ENCODE measurements at places on chromosomes 4 and X.

- no peak for DNase-seq
Measured at GRCh38 chr4:6349896-6350603, 80.4 kb downstream of the WFS1 start.

DNA sequence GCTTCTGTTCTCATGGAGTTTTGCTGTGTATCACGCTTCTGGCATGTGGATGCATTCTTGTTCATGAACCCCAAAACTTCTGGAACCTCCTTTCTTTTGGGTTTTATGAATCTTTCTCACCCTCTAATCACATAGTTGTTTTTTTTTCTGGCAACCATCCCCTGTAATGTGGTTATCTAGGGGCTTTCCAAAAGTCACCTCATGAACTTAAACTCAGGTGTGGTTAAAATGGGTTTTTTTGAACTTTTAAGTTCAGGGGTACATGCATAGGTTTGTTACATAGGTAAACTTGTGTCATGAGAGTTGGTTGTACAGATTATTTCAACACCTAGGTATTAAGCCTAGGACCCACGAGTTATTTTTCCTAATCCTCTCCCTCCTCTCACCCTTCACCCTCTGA, 1099.4 kb upstream of the SLIT2 start:
- DNase-seq: no peak

DNA sequence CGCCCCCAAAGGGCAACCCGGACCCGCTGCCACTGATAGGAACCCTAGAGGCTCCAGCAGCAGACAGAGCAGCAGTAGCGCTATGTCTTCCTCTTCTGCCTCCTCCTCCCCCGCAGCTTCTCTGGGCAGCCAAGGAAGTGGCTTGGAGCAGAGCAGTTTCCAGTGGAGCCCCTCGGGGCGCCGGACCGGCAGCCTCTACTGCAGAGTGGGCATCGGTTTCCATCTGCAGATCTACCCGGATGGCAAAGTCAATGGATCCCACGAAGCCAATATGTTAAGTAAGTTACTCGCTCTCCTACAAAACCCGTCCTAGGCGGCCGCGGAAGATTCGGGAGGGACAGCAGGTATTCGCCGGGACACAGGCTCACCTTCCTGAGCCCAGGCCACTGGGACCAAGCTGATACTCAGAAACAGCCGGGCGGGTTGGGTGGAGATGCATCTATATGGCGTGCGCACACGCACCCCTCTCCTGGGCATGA, 477 bp downstream of the FGF5 start:
- DNase-seq: no peak

DNA sequence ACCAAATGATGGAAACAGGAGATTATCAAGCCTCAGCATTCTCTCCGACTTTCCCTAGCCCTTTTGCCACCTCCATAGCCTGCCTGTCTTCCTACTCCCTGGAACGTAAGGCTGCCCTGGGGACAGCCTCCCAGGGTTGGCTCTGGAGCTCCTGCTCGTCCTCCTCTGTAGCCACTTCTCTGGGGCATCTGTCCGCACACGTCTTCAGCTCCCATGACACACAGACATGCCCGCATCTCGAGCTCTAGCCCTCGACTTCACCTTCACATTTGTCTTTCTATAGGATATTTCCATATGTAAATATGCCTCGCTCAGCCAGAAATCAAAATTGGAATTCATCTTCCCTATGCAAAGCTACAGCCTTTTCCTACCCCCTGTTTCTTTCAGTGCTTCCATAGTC, 67.7 kb downstream of the TSC22D3 start:
- no peak for DNase-seq

- DNase-seq: no peak
Measured at GRCh38 chr4:79439489-79439888, 31.5 kb upstream of the GK2 start.

GRCh38 chr4:40778090-40778489, 28.3 kb downstream of the NSUN7 start:
- no peak for DNase-seq

DNA sequence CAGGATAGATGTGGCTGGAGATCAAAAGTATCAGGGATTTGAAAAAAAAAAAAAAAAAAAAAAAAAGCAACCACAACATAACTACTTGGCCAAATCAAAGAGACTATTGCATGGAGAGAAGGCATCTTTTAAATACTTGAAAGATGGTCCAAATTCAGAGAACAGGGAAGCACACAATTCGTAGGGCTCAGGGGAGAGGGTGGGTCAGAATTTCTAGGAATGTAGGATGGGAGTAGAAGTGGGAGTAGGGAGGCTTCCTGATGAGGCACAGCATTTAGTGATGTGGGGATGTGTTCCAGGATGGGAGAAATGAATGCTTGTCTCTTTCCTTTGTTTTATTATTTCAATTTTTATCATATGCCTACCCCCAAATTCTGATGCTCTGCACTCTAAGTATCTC, 36.3 kb downstream of the RTL3 start:
- no peak for DNase-seq

- no peak for DNase-seq
Measured at GRCh38 chrX:150845091-150845490, 53.4 kb downstream of the CD99L2 start.

GRCh38 chrX:17792826-17793225, 55.5 kb downstream of the SCML1 start:
- no peak for DNase-seq

DNA sequence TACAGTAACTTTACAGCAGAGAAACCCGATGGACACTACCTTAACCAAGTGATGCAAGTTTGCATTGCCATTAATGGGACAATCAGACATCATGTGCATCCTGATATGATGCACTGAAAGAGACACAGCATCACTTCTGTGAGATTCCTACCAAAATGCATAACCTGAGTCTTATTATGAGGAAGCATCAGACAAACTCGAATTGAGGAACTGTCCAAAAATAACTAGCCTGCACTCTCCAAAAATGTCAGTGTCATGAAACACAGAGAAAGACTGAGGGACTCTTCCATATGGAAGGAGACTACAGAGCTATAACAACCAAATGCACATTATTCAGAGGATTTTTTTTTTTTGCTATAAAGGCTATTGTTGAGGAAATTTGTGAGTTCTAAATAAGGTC, 66.6 kb upstream of the IQSEC2 start:
- no peak for DNase-seq

DNA sequence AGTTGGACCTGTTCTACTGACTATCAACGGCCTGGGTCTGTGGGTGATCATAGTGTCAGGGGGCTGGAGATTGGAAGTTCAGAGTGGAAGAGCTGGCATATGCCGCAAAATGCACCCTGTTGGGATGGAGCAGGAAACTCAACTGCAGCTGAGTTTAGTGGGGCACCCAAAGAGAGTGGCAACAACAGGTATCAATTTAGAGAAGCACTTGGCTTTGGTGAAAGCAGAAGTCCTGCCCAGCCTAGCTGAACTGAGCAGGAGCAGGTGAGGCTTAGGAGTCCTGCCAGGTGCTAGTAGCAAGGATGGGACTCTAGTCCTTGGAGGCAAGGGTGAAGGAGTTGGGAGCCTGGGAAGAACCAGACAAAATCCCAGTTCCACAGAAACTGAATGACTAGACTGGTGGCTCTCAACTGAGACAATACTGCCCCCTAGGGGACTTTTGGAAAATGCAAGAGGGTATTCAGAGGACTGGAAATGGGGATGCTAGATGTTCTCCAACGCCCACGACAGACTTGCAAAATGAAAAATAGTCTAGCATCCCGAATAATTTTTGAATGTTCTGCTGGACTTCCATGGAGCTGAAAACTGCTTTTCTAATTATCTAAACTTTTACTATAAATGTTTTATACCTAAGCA, 49.4 kb downstream of the RTL9 start:
- no peak for DNase-seq

DNA sequence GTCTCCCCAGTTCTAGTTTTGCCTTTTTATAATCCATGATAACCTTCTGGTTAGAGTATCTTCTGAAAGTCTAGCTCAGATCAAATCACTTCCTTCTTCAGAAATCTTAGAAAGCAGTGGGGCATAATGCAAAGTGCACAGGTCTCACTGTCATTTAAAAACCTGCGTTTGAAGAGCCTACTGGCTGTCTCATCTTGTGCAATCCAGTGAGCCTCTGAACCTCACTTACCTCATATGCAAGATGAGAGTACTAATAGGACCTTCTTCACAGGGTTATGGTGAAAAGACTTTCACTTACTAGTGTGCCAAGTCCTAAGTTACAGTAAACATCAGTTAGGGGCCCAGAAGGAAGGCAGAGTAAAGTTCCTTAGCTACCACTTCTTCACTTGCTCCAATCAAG, 131.4 kb downstream of the ENOX2 start:
- DNase-seq: no peak

GRCh38 chr4:113899271-113900070, 80.0 kb downstream of the ARSJ start:
- DNase-seq: no peak

DNA sequence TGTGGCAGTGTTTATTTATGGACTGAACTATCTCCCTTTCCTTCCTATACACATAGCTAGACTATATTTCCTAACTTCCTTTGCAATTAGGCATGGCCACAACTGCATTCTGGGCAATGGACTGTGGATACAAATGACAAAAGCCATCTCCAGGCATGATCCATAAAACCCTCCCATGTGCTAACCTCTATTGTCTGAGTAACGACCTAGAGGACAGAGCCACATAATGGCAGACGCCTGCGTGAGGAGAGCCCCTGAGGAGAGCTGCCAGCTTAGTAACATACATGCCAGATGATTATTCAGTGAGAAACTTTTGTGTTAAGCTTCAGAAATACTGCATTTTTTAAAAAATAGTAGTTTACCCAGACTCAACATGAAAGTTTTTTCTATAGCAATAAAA, 142.9 kb downstream of the ADGRA3 start:
- DNase-seq: no peak

DNA sequence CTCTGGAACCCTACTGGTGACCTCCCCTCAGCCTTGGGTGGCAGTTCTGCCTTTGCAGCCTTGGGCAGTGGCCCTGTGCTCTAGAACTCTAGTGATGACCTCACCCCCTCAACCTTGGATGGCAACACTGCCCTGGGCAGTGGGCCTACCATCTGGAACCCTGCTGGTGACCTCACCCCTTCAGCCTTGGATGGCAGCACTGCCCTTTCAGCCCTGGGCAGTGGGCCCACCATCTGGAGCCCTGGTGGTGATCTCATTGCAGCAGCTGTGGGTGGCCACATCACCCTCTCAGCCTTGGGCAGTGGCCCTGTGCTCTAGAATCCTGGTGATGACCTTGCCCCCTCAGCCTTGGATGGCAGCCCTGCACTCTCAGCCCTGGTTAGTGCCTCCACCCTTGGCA, 129.3 kb downstream of the RBMX2 start:
- no peak for DNase-seq

DNA sequence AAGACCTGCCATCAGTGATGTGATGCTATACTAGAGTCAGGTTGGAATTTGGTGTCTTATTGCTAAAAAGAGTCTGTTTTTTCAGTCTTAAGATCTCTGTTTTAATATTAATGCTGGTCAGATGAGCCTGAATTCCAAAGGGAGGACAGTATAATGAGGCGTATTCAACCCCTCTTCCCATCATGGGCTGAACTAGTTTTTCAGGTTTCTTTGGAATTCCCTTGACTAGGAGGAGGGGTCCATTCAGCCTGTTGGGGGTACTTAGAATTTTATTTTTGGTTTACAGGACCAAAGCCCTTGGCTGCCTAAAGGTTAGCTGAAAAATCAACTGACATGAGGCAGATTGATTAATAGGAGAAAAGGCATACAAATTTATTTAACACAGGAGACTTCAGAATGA, 24.1 kb upstream of the PI4K2B start:
- no peak for DNase-seq
